Sigmoid colon (tissue), 7 donors: ENCODE measurements at places on chromosomes 6 and 20.

DNA sequence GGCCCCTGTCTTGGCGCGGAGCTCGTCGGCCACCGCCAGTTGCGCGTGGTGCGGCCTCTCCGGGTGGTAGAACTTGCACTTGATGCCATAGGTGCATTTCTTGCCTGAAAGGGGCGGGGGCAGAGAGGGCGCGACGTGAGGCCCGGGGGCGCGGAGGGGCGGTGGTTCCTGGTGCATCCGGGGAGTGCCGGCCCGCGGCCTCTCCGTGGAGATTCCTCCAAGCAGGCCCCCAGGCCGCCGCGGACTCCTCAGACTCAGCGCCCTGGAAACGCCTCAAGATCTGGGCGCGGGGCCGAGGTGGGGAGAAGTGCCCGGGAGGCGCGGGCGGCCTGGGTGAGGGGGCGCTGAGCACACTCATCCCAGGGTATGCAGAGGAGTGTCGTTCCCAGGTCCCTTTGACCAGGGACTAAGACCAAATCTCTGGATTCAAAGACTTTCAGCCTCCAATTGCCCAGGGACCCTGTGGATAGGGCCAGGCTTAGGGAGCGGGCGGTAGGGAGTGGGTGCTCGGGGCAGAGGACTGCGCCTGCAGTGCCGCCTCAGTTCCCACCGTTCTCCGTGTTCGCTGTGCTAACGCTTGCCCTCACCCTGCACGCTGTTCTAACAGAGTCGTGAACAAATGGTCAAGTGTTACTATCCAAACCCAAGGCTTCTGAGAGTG is 33.3 kb downstream of the ZC3H12D start:
- no peak for DNase-seq

- DNase-seq, result peak; percentile 76
These were observed 115.4 kb downstream of the OPRM1 start for GRCh38 chr6:154154389-154154967.

DNA sequence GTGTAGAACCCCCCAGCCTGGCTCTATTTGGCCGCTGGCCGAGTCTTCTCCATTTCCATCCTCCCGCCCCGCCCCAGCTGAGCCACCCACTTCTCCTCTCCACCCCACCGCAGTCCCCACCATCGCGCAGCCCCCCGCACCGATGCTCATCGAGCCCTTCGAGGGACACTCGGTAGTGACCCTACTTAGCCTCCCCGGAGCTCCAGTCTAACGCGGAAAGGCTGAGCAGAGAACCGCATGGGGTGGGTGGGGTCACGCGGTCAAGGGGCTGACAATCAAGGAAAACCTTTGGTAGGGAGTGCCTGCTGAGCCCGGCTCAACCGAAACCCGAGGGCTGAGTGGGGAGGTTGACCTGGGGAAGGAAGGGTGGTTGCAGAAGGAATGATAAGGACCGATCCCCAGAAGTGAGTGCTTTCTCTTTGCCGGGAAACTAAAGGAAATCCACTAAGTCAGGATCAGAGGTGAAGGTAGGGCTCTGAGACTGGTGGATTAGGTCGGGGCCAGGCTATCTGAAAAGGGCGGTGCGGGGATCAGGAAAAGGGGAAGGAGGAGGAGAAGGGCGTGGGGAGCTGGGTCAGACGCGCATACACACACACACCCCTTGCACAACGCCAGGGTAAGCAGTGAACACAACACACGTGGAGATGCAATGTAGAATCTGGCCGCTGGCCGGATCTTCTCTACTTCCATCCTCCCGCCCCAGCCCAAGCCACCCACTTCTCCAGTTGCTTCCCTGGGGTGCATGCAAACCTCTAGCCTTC is 49.8 kb downstream of the CPXM1 start:
- DNase-seq, result peak; percentile 86

DNA sequence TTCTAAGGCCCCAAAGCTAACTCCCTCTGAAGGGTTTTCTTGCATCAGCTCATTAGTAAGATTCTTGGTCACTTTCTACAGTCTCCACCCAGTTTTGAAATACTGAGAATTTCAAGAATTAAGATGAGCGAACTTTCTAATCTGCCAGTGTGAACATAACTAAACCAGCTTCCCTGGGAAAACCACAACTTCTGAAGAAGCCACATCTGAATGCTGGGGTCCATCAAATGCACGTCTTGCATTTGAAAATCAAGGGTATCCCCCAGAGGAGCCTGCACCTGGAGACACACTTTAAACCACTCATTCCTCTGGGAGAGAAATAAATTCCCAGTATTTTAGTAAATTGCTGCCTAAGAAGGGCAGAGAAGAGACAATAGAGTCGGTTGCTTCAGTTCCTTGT is 292.1 kb upstream of the CDH4 start:
- DNase-seq, result no peak

DNA sequence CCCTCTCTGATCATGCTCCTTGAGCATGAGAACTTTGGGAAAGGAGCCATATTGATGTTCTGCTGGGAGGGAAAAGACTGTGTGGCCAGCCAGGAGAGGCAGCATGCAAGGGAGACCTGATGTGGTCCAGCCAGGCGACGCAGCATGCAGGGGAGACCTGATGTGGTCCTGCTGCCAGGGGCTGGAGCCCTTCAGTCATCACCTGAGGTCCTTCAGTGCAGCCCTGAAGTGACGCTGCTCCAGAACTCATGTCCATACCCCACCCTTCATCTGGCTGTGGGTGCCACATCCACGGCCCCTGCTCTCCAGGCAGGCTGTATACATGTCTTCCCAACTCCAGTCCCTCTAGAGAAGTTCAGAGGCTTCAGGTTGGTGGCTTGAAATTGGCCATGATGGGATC is 134.4 kb downstream of the ERMARD start:
- DNase-seq, result no peak
